ENCODE measurements at places on chromosomes 11 and 22.

- no peak for DNase-seq
These were observed 148.3 kb upstream of the POU2AF2 start for GRCh38 chr11:111097191-111097590.

- no peak for DNase-seq
These were observed 1383.2 kb downstream of the BRD1 start for GRCh38 chr22:48444320-48445112.

DNA sequence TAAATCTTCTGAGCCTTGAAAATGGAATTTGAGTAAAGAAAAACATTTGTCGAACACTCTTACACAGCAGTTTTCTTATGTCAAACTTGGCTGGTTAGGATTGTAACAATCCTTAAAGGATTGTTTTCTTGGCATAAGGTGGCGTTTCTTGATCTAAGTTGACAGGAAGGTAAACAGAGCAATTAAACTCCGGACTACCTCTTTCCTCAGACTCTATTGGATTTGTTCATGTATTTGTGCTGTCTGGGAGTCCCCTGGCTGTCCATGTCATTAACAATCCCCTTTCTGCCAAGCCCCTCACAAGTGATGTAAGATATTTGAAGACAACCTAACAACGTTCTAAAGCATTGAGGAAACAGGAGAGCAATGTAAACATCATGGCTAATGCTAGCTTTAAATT is 222.5 kb upstream of the SNX19 start:
- DNase-seq, result no peak

- no peak for DNase-seq
These were observed 6.3 kb downstream of the GUCY1A2 start for GRCh38 chr11:107011977-107012376.

GRCh38 chr11:26930518-26931247 is 63.2 kb upstream of the FIBIN start:
- no peak for DNase-seq

DNA sequence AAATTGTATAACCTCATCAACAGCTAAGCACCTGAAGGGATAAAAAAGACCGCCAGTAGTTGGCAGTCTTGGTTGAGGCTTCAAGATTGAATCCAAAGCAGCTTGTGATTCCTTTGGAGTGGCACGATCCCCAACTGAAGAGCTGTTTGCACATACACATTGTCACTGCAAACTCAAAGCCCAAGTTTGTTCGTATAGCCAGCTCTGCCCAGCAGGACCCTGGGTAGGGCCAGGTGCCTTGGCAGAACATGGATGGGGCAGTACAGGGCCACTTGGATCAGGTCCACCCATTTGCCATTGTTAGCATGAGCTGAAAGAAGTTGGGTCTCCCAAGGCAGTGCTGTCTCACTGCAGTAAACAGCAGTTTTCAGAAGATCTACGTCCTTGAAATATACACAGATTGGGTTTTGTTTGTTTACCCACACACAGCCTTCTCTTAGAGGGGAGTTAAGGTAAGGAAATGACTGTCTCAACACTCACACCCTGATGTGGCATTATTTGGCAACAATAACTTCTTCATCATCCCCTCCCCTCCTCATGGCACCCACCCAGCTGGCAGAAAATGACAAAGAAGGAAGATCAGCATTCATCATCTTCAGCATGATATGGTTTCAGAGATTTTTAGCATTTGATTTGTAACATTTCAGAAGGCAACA is 132.9 kb downstream of the COMMD9 start:
- no peak for DNase-seq

DNA sequence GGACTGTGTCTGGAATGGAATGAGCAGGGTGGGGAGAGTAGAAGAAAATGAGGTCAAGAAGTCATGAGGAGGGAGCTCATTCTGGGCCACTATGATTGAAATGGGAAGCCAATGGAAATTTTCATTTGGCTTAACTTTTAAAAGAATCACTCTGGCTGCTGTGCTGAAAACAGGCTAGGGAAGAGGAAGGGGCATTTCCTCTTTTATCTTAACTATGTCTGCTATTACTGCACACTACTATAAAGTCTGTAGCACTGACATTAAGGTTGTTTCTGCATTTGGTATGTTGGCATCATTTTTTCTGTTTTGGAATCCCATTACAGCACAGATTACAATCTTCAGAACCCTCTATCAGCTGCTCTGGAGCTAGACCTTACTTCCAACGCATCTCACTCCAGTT is 8.2 kb downstream of the PATL1 start:
- DNase-seq, result no peak

GRCh38 chr11:60988658-60989057 is 17.2 kb downstream of the CD6 start:
- no peak for DNase-seq

GRCh38 chr11:1553808-1554594 is 18.1 kb downstream of the DUSP8 start:
- no peak for DNase-seq

DNA sequence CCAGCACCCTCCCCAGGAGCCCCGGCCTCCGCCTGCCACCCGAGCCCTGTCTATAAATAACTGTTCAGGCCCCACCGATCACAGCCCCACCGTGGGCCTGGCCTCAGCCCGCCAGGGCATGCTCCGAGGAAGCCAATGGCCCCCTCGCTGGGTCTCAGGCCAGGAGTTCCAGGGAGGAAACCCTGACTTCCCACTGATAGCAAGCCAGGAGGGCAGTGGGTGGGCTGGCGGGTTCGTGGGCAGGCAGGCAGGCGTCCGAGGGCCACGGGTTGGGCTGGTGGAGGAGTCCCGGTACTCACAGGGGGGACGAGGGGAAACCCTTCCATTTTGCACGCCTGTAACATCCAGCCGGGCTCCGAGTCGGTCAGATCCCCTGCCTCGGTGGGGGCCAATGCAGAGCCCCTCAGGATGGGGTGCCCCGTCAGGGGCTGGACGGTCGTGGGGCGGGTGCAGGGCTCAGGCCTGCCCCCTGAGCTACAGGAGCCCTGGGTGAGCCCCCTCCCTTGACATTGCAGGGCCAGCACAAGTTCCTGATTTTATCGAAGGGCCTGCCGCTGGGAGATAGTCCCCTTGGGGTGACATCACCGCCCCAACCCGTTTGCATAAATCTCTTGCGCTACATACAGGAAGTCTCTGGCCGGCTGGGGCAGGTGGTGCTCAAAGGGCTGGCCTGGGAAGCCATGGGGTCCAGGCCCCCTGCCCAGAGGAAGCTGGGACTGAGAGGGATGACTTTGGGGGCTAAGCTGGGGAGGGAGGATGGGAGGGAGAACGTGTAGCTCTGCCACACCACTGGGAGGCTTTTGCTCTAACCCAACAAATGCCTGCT is at the start of gene SPI1:
Gene SPI1 (minus strand): TSS at position 538 of the 826 bp plus-strand sequence. CDS start 194 bp downstream, at position 344.
- no peak for DNase-seq

GRCh38 chr11:119729951-119730613 is 1.1 kb upstream of the NECTIN1 start:
- no peak for DNase-seq

- no peak for DNase-seq
These were observed 1.5 kb upstream of the TOLLIP start for GRCh38 chr11:1310772-1311468.

- no peak for DNase-seq
These were observed 17.5 kb downstream of the ADM start for GRCh38 chr11:10322401-10322800.
